ENCODE measurements at places on chromosomes 5 and 9.

GRCh38 chr9:114969269-114969668 is 38.9 kb upstream of the TNFSF8 start:
- DNase-seq: no peak

DNA sequence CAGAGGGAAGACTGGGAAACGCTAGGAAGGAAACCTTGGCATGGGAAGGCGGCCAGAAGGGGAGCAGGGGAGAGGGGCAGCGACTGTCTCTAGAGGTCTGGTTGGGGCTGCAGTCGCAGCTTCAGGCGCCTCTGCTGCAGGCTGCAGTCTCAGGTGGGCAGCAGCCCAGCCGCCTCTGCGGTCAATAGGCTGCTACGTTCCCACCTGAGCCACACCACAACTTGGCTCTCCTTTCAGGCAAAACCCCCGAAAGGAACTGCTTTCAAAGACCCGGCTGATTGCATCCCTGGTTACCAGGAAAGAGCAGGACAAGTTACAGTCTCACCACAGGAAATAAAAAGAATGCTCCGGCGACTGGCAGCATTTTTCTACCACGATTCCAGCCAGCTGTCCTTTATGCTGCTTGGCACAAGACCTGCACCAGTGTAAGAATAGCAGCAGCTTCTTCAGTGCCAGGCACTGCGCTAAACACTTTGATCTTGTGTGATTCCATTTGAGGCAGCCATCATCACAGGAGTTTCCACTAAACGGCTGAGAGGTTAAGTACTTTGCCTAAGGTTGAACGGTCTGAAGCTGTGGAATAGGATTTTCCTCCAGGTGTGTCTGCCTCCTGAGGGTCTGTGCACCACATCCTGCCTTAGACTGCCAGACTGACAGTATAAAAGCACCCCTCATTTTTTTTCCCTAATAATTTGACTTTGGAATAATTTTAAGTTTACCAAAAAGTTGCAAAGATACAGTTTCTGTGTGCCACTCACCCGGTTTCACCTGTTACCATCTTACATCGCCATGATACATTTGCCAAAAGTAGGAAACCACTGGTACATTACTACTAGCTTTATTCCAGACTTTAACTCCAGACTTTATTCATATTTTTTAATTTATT is 7.5 kb downstream of the RPS14 start:
- no peak for DNase-seq

DNA sequence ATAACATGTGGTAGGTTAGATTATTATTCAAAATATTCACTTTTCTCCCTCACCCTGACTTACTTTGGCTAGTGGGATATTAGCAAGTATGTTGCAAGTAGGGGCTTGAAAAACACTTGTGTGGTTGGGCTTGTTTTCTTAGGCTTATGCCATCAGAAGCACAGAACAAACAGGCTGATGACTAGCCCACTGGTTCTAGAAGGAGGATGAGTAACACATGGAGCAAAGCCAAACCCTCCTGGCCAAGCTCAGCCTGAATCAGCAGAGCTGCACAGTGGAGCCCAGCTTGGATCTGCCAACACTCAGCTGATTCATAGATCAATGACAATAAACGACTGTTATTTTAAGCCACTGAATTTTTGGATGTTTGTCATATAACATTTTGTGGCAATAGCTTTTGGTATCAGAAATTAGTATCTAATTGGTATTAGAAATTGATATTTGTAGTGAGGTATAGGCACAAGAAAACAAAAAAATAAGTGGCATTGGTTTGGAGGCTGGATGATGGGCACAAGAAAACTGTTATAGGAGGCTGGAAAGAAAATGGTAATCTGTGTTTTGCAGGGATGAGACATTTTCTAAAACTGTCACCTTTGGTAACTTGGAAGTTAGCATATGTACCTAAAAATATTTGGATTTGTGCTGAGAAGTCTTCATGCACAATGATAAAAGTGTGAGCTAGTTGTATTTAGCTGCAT is 46.1 kb upstream of the ZBED3 start:
- DNase-seq: peak; percentile 85

DNA sequence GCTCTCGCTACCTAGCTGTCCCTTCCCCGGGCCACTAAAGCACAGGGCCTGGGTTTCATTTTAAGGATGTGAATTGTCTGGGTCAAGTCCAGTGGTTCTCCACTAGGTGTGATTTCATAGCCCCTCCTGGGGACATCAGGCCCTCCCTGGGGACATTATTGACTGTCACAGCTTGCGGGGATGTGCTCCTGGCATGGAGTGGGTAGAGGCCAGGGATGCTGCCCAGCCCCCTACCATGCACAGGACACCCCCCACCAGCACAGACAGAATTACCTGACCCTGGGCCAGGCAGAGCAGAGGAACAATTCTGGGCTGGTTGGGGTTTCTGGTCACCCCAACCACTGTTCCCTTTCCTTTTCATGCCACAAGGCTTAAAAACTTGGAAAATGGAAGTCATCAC is 4.1 kb downstream of the FAM78A start:
- no peak for DNase-seq

DNA sequence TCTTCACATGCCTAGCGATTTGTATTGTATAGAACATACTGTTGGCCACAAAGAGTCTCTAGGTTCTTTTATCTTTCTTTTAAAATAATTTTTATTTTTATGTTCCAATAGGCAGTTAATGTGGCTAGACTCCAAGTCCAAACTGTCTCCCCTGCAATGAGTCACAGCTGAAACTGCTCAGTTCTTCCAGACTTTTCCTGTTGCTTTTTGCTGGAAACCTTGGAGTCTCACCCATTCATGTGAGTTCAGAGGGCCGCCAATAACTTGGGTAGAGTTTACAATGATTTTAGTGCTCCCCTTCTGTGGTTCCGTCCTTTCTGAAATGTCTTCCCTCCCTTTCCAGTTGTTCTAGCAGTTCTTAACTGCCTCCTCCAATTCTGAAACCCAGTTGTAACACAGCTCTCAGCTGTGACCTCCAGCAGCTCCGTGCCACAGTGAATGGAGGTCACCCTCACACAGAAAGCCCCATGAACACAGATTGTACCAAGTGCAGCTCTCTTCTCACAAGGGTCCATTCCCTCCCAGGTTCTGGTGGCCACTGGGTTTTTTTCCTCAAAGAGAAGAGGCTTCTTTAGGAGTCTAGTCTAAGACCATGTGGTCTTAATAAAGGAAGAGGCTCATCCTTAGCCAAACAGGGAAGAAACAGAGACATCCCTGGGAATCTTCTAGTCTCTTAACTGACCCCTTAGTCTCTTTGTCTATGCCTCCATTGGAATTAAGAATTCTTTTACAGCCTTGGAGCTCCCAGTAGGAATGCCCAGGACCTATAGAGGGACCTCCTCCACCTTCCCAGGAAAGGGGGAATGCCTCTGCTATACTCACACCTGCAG is 198.5 kb downstream of the SPOCK1 start:
- no peak for DNase-seq

- no peak for DNase-seq
Measured at GRCh38 chr9:117707561-117707960, 3.4 kb downstream of the TLR4 start.

GRCh38 chr5:86880344-86880743 is 262.6 kb downstream of the COX7C start:
- DNase-seq: no peak

DNA sequence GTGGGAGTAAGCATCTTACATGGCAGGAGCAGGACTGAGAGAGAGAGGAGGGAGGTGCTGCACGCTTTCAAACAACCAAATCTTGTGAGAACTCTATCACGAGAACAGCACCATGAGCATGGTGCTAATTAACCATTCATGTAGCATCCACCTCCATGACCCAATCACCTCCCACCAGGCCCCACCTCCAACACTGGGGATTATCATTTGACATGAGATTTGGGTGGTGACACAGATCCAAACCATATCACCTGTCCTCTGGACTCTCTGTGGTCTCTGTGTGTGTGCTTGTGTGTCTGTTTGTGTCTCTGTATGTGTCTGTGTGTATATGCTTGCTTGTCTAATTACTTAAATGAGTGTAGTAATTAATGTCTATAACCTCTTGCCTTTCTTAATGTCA is 31.1 kb downstream of the SEC61B start:
- no peak for DNase-seq

- no peak for DNase-seq
Measured at GRCh38 chr5:132019337-132019736, 7.9 kb upstream of the ACSL6 start.

DNA sequence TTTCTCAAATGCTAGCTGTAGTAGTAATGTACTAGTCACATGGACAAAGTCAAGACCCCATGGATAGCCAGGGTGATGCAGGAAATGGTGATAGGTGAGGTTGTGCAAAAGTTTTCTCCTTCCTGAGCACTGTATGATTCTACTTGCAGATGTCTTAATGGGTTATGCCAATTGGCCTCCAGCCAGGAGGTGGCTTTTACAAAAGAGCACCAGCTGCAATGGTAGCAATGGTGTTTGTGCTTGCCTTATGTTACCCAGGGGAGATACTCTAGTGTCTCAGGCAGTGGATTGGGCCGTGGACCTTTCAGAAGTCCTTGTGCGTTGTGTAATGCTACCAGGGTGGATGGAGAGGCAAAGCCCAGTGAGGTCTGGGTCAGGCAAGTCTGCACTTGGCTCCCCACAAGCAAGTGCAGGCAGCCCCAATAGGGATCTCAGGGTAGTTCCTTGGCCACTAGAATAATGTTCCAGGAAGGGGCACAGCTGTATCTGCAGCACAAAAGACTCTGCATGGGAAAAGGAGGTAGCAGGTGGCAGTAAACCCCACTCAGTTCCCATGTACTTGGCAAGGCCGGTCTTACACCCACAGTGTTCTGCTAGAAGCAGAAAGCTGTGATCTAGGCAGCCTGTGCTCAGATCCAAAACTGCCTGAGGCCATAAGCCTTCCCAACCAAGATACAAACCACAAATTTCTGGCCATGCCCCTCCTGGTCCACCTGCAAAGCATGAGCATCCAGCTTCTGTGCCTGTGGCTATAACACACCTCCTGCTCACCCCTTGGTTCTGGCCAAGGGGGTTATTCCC is 46.4 kb upstream of the EDIL3 start:
- no peak for DNase-seq

GRCh38 chr5:74885170-74885569 is 19.0 kb upstream of the FAM169A start:
- no peak for DNase-seq

DNA sequence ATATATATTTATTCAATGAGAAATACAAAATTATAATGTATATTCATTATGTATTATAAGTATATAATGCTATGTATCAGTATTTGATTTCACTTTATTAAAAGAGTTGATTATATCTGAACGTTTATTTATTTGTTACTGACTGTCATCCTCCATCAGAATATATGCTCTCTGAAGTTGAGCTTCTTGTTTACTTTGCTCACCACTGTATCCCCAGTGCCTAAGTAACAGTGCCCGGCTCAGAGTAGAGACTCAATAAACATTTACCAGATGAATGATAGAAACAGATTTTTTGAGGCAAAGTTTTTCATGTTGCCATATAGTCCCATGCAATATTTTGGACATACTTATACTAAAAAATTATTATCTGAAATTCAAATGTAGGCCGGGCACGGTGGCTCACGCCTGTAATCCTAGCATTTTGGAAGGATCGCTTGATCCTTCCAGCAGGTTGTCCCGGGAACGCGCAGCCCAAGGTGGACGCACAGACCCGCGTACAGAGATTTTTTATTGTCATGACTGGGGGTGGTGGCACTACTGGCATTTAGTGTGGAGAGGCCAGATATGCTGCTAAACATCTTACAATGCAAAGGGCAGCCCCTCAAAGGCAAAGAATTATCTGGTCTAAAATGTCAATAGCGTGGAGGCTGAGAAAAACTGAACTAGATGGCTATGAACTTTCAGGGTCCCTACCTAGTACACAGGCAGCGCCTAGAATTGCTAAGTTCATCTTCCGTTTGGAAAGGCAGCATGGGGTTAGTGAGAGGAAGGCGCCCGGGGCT is 761 bp upstream of the DNAJC25 start:
- DNase-seq: no peak
